ENCODE measurements at places on chromosomes 1 and 21.

- DNase-seq = no peak
Measured at GRCh38 chr1:151867321-151867720, 13.8 kb upstream of the THEM5 start.

GRCh38 chr1:20511518-20512428 lies 3.8 kb upstream of the MUL1 start:
- no peak for DNase-seq

DNA sequence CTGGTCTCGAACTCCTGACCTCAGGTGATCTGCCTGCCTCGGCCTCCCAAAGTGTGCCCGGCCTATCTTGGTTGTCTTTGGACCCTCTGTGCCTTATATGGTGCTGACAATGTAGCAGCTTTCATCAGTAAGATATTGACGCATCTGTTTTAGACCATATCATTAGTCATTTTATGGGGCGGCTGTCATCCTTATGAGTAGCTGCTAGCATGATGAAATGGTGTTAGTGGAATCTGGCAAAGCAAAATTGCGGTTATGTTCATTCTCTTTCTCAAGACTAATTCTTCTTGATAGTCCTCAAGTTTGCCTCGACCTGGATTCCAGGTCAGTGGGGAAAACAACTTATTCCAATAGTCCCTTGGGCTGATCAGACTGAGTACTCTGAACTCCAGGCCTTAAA lies 199.9 kb downstream of the PRDM2 start:
- DNase-seq = no peak

GRCh38 chr1:193070942-193071341 lies 11.5 kb downstream of the RO60 start:
- no peak for DNase-seq

GRCh38 chr1:109620401-109620791 lies 759 bp downstream of the AMPD2 start:
- DNase-seq = no peak

DNA sequence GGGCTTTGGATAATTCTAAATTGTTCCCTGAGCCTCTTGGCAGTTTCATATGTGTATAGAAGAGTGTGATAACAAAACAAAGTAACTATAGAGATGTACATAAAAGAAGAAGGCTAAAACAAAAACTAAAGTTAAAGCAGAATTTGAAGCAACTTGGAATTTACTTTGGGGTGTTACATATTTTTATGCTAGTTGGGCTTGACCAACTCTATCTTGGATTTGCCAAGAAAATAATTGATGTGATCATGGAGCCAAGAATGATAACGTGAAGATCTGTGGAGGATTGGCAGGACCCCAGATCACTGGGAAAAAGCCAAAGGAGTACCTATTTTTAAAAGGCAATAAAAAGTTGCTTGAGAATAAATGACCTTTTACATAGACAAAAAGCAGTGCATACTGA lies 206.9 kb downstream of the LMO4 start:
- no peak for DNase-seq

DNA sequence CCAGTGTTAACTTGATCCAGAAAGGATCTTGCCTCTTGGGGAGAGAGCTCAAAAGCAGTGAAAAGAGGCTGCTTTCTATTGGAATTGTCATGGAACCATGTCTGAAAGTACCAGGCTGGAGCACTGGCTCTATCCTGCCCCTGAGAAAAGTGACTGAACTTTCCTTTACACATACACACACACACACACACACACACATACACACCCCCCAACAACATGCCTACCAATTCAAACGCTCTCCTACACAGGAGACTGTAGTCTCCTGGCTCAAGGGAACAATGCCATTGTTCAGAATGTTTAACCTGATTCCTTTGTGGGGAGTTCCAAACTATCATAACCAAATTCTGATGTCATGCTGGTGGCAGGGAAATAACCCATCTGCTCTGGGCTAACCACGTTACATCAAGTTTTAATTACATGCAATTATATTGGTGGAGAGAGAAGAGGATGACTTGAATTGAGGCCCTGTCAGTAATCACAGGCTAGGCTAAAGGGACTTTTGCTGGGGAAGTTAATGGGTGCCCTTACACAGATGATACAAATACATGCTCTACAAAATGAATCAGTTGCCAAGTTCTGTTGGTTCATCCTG lies 52.3 kb upstream of the DUSP10 start:
- no peak for DNase-seq

GRCh38 chr1:94798462-94798861 lies 21.7 kb upstream of the SLC44A3 start:
- DNase-seq = no peak

DNA sequence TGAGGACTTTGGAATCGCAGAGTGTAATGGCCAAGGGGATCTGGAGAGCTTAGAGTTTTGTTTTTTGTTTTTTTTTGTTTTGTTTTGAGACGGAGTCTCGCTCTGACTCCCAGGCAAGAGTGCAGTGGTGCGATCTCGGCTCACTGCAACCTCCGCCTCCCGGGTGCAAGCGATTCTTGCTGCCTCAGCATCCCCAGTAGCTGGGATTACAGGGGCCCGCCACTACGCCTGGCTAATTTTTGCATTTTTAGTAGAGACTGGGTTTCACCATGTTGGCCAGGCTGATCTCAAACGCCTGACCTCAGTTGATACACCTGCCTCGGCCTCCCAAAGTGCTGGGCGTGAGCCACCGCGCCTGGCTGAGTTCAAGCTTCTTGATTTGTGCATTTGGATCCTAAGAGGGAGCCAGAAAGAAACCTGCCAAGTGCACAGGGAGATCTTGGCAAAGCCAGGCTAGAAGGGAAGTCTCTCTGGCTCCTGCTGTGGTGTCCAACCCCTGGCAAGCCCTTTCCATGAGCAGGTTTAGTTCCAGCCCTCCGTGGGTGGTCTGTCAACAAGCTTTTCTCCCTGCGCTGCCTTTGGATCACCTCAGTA lies 852 bp downstream of the FAAH start:
- DNase-seq = no peak

- DNase-seq = no peak
Measured at GRCh38 chr1:9890224-9890731, 19.8 kb downstream of the CTNNBIP1 start.

DNA sequence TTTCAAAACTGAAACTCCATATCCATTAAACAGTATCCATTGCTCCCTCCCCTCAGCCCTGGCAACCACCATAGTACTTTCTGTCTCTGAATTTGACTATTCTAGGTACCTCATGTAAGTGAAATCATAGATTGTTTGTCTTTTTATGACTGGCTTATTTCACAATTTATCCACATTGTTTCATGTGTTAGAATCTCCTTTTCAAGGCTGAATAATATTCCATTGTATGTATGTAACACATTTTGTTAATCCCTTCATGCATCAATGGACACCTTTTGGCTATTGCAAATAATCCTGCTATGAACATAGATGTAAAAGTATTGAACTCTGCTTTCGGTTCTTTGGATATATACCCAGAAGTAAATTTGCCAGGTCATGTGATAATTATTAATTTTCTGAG lies 37.5 kb downstream of the AGO3 start:
- no peak for DNase-seq

GRCh38 chr21:35394634-35395369 lies 345.7 kb upstream of the RUNX1 start:
- DNase-seq = no peak

- DNase-seq = no peak
Measured at GRCh38 chr1:150280138-150280707, 2.1 kb upstream of the CIART start.

GRCh38 chr1:82108843-82109242 lies 308.1 kb downstream of the ADGRL2 start:
- DNase-seq = no peak

GRCh38 chr1:8684590-8684989 lies 132.8 kb downstream of the RERE start:
- DNase-seq = no peak

- no peak for DNase-seq
Measured at GRCh38 chr1:217528271-217528670, 102.6 kb downstream of the GPATCH2 start.

DNA sequence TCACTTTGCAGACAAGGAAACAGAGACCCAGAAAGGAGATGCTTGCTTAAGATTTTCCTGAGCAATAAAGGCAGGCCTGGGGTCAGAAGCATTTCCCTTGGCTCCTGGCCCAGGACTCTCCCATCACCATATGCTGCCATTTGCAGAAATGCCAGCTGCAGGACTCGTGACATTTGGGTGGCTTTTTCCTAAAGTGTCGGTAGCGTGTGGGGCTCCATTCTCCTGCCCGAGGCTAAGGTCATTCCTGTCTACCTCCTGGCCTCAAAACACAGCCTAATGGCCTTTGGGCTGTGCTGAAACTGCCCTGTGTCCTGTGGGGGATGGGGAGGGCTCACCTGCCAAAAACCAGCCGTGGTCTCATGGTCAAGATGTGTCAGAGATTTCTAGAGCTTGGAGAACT lies 216.1 kb upstream of the EDN2 start:
- DNase-seq = no peak

- no peak for DNase-seq
Measured at GRCh38 chr1:66357478-66358197, 176.3 kb upstream of the SGIP1 start.

GRCh38 chr1:38860454-38860795 lies 853 bp upstream of the RRAGC start:
- no peak for DNase-seq

DNA sequence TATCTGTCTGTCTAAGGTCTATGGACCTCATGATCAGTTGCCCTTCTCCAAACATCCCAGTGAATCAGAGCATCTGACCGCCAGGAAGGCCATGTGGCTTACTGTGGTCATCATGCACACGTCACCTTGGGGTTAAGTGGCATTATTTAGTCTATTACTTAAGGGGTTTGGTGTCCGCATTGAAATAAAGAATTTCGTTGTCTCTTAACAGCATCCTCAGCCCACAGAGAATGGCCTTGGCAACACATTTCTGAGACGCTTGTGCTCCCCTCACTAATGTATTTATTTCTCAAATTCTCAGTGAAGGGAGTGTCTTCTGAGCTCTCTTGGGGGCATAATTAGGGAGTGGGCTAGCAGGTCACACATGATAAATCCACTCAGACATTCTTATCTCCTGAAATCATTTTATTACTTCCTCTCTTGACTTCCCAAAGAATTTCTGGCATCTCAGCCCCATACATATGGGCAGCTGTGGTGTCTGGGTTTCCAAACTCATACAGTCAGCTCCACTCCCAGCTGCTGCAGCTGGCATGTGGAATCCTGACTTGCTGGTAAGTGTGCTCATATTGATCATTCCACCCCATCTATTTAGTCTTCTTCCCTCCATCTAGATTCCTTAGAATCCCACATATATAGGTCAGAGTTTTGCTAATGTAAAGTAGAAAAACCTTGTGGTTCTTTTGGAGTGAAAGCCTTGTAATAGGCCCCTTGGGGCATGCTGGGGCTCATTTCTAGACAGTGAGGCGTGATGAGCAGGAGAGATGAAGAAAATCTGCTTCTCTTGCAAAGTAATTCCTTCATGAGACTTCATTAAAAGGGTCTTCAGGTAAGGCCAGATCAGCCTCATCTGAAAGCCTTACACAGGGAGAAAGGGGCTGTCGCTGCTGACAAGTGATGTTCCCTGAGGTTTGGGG lies 110.5 kb downstream of the HHAT start:
- DNase-seq = no peak

GRCh38 chr1:24091971-24092482 lies 19.9 kb downstream of the MYOM3 start:
- DNase-seq = no peak

GRCh38 chr1:84876353-84876752 lies 16.7 kb downstream of the LPAR3 start:
- no peak for DNase-seq

DNA sequence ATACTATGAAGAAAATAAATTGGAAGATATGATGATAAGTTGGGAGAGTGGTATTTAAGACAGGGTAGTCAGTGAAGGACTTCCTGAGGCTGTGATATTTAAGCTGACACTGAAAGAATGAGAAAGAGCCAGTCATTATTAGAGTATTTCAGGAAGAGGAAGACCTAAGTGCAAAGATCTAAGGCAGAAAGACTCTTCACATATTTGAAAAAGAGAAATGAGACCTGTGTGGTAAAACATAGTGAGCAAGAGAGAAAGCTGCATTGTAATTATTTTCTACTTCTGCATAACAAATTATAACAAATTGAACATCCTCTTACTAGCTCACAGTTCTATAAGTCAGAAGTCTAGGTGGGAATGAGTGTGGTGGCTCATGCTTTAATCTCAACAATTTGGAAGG lies 34.6 kb upstream of the DOCK7 start:
- DNase-seq = no peak

- no peak for DNase-seq
Measured at GRCh38 chr1:103448560-103448959, 76.9 kb upstream of the RNPC3 start.

DNA sequence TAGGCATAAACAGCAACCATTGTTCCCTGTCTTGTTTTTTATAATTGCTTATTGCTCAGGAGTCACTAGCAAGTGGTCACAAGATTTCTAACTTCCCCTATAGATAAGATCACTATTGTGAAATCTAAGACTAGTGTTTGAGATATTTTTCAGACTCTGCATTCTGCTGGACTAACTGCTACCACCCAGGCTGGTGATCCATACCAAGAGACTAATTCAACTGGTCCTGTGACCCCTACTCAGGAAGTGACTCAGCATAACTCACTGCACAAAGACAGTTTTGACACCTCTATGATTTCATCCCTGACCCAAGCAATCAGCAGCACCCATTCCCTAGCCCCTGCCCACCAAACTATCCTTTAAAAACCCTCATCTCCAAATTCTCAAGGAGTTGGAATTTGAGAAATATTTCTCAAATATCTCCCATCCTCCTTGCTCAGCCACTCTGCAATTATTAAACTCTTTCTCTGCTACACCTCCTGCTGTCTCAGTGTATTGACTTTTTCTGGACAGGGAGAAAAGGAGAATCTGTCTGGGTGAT lies 52.7 kb downstream of the TRIM33 start:
- DNase-seq = no peak

DNA sequence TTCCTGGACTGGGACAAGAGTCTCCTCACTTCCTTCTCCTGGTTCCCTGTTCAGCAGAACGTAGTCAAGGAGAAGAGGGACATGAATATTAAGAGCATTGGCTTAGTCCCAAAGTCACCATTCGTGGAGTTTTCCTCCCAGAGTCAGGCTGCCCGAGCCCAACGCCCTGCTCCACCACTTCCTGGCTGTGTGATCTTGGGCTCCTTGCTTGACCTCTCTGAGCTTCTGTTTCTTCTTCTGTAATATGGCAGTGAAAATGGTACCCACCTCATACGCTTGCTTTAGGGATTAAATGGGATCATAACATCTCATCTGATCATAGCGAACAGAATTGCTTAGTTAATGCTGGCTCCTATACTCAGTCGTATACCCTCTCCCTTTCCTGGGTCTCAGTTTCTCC lies 12.0 kb upstream of the CASZ1 start:
- DNase-seq = no peak

All from stimulated activated CD4-positive, alpha-beta T cell treated with anti-CD3 and anti-CD28 coated beads, TNF-alpha, amount 100 ng/mL, for 48 hours (primary cell).